ENCODE measurements at places on chromosomes 6 and 20.

- DNase-seq: no peak
Measured at GRCh38 chr6:28124971-28125353, 553 bp downstream of the ZSCAN16 start.

GRCh38 chr6:162229093-162229492 lies 498.5 kb downstream of the PRKN start:
- DNase-seq: no peak

- DNase-seq: no peak
Measured at GRCh38 chr6:42979523-42980177, 669 bp upstream of the PEX6 start.

GRCh38 chr6:142943711-142944123 lies 1.3 kb downstream of the HIVEP2 start:
- DNase-seq: no peak

DNA sequence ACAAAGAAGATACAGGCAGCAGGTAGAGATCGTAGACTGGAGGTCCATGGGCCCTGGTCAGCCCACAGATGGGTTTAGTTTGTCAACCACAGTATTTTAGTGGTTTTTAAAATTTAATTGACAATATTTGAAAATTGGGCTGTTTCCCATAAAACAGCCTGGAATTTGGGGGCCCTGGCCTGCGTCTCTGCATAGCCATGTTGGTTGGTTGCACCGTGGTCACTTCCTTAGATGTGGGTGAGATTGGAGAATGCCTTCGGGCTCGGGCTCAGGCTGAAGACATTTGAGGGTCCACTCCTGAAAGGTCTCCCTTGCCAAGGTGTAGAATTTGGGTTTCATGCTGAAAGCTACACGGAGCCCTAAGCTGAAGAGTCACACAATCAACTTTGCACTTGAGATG lies 7.7 kb downstream of the DUSP22 start:
- no peak for DNase-seq

- DNase-seq: no peak
Measured at GRCh38 chr20:10663756-10664155, 10.0 kb downstream of the JAG1 start.

- DNase-seq: peak; percentile 67
Measured at GRCh38 chr20:58839474-58839874, 11.2 kb downstream of the GNAS-AS1 start.

DNA sequence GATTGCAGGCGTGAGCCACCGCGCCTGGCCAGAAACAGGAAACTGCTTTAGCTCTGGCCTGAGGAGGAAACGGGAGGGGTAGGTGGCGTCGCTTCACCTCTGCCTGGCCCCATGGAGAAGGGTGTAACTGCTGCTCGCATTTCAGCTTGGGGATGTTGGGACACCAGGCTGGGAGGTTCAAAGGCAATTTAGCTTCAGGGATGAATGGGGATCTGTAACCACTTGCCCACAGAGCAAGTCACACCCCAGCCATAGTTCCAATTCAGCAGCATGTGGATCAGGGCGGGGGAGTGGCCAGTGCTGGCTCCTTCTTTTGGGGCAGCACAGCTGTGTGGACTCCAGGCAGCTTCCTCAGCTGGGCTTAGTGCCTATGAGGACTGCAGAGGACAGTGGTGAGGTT lies 34.8 kb upstream of the NUP153 start:
- no peak for DNase-seq

DNA sequence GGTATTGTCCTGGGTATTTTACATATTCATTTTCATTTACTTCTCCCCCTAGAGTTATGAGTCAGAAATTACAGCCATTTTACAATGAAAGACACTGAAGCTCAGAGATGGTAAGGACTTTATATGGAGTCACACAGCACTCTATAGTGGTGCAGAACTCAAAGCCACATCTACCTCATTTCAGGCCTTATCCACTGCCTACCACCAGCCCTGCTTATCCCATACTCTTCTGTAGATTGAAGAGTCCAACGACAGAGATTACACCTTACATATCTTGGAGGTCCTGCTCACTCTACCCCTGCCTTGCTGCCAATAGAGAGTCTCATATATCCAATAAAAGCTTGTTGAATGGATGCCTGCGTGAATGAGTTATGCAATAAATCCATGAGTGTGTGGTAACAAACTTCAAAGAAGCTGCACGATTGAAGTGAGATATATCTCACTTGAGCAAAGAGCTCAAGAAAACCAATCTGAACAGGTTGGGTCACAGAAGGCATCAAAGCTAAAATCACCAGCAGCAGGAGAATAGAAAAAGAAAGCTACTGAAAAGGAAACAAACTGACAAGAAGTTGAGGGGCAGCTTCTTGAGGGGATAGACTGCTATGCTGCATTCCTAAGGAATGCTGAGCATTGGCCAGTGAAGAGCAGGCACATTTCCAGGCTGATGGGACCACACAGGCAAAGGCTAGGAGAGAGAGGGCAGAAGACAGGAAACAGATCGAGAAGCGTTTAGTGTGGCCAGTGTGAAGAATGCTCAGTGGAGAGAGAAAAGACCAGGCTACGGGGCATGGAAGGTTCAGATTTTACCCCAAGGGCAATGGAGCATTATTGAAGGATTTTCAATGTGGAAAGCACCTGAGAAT lies 585.6 kb downstream of the DHX35 start:
- no peak for DNase-seq

DNA sequence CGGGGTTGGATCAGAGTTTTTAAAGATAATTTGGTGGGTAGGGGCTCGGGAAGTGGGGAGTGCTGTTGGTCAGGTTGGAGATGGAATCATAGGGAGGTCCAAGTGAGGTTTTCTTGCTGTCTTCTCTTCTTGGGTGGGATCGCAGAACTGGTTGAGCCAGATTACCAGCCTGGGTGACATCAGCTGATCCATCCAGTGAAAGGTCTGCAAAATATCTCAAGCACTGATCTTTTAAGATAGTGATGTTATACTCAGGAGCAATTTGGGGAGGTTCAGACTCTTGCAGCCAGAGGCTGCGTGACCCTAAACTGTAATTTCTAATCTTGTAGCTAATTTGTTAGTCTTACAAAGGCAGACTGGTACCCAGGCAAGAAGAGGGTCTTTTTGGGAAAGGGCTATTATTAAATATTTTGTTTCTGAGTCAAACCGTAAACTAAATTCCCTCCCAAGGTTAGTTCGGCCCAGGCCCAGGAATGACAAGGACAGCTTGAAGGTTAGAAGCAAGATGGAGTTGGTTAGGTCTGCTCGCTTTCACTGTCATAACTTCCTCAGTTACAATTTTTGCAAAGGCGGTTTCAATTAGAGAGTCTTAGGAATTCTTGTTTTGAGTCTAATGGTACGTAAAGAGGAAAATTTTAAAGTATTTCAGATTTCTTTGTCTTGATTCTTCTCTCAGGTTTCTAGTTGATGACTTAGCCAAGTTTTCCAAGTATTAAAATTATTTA lies 53.1 kb downstream of the SCAF8 start:
- no peak for DNase-seq

DNA sequence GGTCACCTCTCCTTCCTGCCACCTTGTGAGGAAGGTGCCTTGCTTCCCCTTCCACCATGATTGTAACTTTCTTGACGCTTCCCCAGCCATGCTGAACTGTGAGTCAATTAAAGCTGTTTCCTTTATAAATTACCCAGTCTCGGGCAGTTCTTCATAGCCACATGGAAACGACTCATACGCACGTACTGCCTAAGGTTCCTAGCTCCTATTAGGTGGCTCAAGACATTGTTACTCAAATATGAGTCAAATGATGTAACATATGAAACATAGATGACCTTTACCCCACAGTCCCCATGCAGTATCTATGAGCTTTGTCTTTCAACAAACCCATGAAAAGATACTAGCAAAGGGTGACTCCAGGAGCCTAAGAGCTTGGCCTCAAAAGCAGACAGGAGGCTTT lies 98.3 kb downstream of the SIM1 start:
- DNase-seq: no peak

DNA sequence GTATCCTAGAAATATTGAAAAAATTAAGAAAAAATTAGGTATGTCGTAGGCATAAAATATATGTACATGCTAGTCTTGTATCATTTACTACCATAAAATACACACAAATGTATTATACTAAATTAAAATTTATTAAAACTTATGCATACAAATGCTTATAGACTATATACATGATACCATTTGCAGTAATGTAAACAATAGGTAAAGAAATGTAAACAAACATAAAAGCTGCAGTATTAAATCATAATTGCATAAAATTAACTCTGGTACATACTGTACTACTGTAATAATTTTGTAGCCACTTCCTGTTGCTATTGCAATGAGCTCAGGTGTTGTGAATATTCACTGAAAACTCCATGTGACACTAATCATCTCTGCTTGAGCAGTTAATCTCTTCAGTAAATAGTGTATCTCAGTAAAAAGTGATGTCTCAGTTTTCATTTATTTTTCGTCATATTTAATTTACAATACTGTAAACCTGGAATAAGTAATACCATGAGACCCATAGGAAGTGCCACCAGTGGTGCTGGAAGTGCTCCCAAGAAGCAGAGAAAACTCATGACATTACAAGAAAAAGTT lies 29.3 kb downstream of the RALGAPB start:
- no peak for DNase-seq

DNA sequence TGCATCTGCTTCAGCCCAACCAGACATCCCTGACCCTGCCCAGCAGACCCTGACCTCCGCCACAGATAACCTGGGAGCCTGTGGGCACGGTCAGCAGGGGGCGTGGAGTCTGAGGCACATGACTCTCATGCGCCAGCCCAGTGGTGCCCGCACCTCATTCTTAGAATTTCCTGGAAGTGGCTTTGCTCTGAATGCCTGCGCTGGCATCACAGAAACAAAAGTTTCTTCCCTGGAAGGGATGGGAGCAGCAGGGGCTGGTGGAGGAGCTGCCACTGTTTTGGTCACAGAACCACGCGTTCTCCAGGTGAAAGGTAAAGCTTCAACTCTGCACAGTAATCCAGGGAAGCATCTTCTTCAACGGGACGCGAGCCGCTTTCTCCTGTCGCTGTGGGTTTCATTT lies 67.9 kb upstream of the DUSP22 start:
- DNase-seq: no peak

GRCh38 chr6:87590990-87591389 lies 1.1 kb downstream of the ORC3 start:
- no peak for DNase-seq

- no peak for DNase-seq
Measured at GRCh38 chr6:14709066-14709670, 536.7 kb upstream of the JARID2 start.

DNA sequence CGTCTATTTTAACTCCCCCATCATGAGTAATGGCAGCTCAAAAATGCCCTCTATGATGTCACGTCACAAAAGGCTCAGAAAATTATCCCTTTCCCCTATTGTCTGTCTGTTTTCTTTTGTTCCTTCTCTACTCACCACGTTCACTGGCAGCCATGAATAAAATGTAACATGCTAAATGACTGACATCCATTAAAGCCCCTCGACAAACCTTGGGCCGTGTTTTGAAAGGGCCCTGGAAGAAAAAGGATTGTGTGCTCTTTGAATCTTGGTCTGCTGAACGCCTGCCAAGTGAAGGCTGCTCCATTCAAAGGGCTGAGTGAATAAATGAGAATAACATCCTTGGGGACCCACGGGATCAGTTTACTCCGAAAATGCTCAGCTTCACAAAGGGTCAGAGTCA lies 118.7 kb downstream of the RPS12 start:
- DNase-seq: no peak

GRCh38 chr6:47111685-47112084 lies 69.6 kb upstream of the ADGRF1 start:
- DNase-seq: no peak

- DNase-seq: no peak
Measured at GRCh38 chr6:4271761-4272470, 136.5 kb upstream of the ECI2 start.

DNA sequence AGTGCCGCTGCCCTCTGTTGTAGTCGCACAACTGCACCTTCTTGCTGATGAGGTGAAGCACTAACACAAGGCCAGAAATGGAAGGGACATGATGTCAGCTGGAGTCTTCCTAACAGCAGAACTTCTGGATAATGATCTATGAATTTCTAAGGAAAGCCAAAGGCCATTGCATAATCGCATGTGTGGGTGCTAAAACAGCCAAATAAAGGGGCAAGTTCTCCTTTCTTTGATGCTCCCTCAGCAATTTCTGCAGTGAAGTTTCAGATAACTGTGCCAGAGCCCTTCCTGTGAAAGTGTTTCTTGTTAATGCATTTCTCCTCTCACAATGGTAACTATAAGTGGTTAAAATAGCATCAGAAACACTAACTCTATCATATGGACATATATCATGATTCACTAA lies 8.0 kb upstream of the F13A1 start:
- DNase-seq: no peak

GRCh38 chr6:105651969-105652368 lies 249.1 kb upstream of the PREP start:
- DNase-seq: no peak

DNA sequence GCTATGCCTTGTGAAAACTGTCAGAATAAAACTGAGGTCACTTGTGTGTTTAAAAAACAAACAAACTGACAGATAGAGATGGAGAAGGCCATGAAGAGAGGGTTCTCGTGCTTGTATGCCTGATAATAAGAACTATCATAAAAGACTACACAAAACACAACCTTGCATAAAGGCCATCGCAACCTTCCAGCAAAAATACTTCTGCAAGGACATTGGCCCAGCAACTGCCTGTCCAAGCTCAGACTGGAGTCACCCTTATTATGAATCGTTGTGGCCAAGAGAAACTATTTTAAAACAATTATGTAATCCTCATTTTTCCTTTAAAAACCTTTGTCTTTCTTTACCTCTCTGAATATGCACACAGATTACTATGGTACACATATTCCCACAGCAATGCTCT lies 93.0 kb upstream of the SMLR1 start:
- DNase-seq: no peak

- no peak for DNase-seq
Measured at GRCh38 chr20:16528078-16528477, 45.2 kb downstream of the KIF16B start.

DNA sequence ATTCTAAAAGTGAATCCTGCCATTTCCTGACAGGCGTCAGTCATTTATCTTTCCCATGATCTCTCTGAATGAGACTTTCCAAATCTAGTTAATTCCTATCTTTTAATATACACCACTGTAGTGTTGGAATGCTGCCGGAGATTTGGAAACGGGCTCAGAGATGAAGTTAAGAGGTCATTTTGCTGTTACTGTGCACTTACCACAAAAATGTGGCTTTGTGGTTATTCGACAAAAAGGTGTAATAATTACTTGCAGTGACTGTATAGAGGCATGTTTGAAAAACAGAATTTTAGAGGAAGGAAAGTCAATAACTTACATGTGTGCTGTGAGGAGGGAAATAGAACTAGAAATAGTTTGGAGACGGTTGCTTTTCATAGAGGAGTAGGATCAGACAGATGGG lies 460.2 kb upstream of the BTBD3 start:
- no peak for DNase-seq

- DNase-seq: no peak
Measured at GRCh38 chr6:134541001-134541400, 223.1 kb upstream of the SGK1 start.

- no peak for DNase-seq
Measured at GRCh38 chr6:36862848-36863382, 11.7 kb downstream of the PPIL1 start.
